ENCODE measurements at places on chromosomes 11 and 22.

- no peak for DNase-seq
These were observed 4.0 kb upstream of the FAM111A start for GRCh38 chr11:59138643-59139042.

DNA sequence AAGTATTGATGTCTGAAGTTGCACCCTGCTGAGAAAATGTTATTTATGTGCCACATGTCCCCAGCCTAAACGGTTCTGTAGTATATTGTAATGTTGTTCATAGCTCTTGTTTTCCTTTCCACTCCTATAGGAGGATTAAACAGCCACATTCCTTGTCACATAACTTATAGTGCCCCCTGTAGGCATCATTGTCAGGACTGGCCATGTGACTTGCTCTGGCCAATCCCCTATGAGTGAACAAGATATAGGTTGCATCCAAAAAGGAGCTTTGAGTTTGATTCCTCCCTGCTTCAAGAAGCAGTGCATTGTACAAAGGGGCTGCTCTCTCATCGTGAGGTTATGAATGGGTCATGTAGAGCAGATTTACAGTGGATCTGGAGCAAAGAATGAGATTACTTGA is 717.6 kb upstream of the ANO5 start:
- DNase-seq = no peak

DNA sequence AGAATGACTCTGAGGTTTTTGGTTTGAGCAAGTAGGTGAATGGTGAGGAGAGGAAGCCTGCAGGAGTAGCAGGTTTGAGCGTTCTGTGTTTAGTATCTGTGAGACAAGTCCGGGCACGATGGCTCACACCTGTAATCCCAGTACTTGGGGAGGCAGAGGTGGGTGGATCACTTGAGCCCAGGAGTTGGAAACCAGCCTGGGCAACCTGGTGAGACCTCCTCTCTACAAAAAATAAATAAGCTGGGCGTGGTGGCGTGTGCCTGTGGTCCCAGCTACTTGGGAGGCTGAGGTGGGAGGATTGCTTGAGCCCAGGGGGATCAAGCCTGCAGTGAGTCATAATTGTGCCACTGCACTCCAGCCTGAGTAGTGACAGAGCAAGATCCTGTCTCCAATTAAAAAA is 9.7 kb upstream of the CENATAC start:
- no peak for DNase-seq

GRCh38 chr11:18974192-18974591 is 35.0 kb upstream of the MRGPRX1 start:
- DNase-seq = no peak

DNA sequence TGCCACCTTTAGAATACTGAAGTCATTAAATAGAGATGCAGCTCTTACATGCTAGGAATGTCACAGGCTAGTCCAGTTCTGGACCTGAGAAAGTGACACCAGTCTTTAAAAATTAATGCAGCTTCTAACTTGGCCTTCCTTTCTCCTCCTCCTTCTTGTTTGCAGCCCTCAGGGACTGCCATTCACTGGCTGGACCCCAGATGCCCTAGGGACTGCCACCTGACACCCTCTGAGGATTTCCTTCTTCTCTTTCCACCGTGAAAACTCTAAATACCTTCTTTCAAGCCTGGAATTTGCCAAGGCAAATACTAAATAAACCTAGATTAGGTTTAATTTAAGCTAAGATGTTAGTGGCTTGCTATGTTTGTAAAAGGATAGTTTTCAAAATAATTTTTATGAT is 78.4 kb downstream of the MUC15 start:
- no peak for DNase-seq

- no peak for DNase-seq
These were observed 7.9 kb upstream of the CTSC start for GRCh38 chr11:88345408-88345807.
